ENCODE measurements at places on chromosomes 13 and 19.
A peak's percentile ranks its signal among the peaks of the same experiment; 100 is the strongest.

DNA sequence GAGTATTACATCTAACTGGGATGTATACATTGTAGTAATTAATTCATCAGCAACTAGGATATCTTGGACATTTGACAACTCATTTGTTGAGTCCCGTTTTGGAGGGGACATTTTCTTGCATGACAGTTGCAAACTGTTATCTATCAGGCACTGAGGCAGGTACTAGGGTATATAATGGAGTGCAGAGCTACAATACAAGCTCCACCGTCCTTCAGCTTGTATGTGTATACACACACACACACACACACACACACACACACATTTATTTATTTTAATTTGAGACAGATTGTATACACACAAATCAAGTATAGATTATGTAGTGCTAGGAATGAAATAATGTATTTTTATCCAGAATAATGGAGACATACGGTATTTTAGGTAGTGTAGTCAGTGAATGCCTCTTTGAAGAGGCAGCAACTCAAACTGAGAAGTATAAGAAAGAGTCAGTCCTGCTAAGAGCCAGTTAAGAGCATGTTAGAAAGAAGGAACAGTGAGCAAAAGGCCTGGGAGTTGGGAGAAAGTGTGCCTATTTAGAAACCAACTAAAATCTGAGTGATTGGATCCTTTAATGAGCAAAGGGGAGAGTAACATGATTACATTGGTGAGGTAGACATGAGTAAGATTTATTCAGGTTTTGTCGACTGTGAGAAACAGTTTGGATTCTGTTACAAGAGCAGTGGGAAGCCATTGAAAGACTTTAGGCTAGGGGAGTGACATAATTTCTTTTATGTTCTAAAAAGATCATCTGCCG, 74.5 kb downstream of the NBEA start:
- no peak for DNase-seq

DNA sequence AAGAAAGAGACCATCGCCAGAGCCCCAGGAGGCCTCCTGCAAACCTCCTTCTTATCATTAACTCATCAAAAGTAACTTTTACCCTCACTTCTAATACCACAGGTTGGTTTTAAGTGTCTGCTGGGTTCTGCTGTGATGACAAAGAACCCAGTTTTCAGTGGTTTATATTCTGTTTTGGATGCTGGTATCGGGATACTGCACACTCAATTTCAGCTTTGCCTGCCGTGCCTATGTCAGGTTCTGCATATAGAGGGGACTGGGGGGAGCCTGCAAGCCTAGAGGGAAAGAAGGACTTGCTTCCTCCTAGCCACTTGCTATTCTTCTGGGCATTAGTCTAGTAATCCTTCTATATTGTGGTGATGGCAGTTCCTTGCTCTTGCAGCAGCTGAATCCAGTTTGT, 242.4 kb downstream of the KCNRG start:
- DNase-seq, result no peak

- DNase-seq, result no peak
Observed at GRCh38 chr13:113322890-113323651, 26.0 kb downstream of the LAMP1 start.

- DNase-seq, result no peak
Observed at GRCh38 chr13:76331943-76332712, 554.1 kb downstream of the KCTD12 start.

GRCh38 chr19:47697863-47698609, 15.2 kb upstream of the EHD2 start:
- peak; percentile 18 for DNase-seq

DNA sequence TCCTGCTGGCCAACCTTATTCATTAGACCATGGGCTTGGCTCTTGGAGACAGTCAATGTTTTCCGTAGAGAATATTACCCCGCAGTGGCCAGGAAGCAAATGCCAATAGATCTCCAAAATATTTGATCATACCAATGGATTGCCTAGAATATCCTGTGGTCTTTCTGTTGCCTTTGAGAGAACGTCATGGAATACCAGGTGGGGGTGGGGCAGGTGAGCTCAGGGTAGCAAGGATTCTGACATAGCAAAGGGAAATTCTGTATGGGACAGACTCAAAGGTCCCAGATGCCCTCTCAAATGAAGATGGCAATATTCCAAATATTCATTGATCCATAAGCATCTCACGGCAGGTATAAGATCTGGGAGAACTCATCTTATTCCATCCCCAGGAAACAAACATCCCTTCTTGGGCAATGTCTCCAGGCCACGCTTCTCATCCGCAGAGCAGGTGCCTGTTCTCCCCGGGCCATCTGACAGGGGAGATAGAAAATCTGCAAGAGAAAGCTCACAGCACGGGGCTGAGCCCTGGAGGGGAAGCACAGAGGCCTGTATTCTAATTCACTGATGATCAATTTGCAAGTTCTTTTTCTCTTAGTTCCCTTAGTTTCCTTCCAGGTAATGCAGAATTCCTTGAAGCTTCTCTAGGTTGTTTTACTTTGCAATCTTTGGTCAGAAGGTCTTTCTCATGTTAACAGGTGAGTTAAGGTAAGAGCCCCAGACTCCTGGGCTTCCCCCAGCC, 69.6 kb upstream of the TSHZ3 start:
- no peak for DNase-seq

DNA sequence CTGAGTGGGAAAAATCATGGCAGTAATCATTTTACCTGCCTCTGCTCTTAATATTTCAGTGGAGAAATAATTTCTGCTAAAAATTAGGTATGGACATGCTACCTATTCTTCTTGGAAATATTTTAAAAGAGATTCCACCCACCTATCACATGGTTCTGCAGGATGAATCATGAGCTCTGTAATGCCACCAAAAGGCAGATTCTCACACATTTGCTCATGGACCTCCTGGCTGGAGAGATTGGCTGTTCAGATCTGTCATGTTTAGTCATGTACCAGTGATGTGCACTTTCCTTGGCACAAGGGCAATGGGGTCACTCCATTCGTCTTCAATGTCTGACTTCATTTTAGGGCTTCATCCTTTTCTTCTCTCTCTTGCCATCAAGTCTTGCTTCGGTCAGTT, 101.8 kb upstream of the MBNL2 start:
- no peak for DNase-seq

GRCh38 chr19:39997638-39998216, 867 bp downstream of the ZNF546 start:
- no peak for DNase-seq

DNA sequence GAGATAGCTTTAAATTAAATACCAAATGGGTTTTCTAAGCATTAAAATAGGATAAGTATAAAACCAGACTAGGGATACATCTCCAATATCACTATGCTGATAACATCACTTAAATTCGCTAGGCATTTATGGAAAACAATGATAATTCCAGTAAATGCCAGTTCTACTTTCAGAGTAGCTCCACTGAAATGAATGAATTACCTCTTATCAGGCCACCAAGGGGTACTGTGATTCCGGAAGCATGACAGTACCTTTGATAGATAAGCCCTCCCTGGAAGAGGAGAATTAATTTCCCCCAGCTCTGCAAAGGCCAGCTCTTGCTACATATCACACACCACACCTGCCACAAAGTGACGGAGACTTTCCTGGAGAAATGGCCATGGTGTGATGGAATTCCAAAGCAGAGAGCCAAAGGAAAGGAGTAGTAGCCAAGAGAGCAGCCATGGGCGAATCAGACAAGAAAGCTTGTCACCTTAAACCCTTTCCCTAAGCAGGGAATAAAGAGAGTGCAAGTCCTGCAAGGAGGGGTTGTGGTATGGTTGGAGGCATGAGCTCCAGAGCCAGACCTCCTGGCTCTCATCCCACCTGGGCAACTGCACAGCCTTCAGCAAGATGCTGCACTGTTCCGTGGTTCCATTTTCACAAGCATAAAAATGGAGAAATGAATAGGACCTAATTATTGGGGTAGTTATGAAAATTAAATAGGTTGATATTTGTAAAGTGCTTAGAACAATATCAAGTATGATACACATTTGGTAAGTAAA, 423.1 kb downstream of the FGF14 start:
- DNase-seq, result no peak

DNA sequence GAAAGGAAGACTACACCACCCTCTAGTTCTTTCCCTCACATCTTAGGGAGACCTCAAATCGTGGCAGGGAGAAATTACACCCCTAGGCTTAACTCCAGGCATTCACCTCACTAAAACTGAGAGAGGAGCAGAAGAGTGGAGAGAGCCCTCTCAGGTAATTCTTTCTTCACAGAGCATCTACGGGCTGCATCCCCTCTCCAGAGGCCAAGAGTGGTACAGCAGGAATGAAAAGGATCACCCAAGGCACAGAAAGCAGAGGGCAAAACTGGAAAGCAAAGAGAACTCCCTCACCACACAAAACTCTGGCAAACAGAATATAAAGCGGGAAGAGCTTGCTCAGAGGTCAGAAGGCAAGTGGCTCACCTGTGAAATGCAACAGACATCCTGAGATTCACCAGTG, 661.2 kb downstream of the TBC1D4 start:
- DNase-seq, result no peak

DNA sequence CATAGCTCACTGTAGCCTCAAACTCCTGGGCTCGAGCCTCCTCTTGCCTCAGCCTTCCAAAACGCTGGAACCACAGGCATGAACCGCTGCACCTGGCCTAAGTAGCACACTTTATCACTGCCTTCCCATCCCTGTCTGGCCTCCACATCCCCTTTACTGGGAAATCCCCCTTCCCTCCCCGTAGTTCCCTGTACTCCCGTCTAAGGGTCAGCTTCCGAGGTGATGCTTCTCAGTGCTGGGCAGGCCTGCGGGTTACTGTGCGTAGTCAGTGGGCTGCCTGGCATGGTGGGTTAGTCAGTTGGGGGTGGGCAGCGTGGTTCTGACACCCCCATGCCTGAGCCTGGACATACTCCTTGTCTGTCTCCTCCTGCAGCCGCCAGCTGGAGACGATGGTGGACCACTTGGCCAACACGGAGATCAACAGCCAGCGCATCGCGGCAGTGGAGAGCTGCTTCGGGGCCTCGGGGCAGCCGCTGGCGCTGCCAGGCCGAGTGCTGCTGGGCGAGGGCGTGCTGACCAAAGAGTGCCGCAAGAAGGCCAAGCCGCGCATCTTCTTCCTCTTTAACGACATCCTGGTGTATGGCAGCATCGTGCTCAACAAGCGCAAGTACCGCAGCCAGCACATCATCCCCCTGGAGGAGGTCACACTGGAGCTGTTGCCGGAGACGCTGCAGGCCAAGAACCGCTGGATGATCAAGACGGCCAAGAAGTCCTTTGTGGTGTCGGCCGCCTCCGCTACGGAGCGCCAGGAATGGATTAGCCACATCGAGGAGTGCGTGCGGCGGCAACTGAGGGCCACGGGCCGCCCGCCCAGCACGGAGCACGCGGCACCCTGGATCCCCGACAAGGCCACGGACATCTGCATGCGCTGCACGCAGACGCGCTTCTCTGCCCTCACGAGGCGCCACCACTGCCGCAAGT, 8.4 kb downstream of the PLEKHF1 start:
- no peak for DNase-seq

DNA sequence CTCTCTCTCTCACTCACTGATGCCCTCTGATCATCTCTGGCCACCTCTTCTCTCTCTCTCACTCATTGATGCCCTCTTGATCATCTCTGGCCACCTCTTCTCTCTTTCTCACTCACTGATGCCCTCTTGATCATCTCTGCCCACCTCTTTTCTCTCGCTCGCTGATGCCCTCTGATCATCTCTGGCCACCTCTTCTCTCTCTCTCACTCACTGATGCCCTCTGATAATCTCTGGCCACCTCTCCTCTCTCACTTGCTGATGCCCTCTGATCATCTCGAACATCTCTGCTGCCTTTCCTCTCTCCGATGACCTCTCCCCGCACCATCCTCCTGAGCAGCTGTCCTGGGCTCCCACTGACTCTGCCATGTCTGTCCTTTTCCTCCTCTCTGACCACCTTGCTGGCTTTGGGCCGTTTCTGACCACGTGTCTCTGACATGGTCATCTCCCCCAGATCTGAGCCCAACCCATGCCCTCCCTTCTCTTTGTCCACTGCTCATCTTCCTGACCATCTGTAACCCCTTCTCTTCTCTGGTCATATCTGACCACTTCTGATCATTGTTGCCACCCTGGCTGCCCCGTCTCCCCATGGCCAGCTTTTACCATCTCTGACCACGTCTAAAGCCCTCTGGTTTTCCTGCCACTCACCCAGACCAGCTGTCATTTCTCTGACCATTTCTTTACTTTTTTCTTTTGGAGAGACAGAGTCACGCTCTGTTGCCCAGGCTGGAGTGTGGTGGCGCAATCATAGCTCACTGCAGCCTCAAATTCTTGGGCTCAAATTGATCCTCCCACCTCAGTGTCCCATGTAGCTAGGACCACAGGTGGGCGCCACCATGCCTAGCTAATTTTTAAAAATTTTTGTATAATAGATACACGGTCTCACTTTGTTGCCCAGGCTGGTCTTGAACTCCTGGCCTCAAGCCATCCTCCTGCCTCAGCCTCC, 2.4 kb downstream of the LRFN3 start:
- no peak for DNase-seq

DNA sequence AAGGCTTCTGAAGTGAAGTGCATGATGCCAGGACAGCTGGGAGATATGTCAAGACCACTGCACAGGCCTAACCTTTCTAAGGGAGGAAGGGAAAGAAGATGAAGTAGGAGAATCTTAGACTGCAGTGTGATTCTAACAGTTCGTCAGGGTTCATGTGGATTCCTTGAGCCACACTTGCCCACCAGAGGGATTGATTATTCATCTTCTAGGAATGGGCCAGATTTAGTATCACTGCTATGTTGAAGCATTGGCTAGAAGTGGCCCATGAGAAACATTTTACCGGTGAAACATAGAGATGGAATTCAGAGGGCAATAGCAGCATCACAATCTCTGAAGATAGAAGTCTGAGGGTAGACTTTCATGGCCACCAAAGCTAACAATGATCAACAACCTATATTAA, 550.8 kb upstream of the SLITRK1 start:
- DNase-seq, result no peak

DNA sequence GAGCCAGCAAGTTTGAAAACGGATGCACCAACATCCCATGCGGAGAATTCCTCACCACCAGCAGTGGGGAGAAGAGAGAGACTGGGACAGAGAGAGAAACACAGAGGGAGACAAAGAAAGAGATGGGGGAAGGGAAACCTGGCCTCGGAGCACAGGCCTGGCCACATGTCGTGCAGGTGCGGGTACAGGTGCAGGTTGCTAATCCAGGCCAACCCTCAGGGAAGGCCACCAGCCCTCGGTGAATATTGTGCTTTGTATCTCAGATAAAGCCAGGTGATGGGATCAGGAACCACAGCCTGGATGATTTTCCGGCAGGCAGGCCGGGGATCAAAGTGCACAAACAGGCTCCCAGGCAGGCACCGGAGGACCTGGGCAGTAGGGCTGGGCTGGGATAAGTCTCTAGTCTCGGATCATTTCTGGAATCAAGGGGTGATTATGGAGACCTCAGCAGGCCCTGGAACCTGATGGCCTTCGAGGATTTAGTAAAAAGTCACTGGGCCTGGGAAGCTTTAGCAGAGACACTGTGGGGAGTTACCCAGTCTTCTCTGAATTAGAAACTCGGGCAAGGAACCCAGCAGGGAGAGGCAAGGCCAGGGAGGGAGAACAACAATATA, 3.7 kb downstream of the GAS6 start:
- DNase-seq, result no peak

- no peak for DNase-seq
Observed at GRCh38 chr19:8004723-8005513, 523 bp downstream of the ELAVL1 start.

- DNase-seq, result no peak
Observed at GRCh38 chr13:89407357-89407756, 1736.2 kb downstream of the SLITRK5 start.

GRCh38 chr13:51761643-51762350, 42.2 kb downstream of the DHRS12 start:
- DNase-seq, result no peak

All from stimulated activated CD8-positive, alpha-beta memory T cell treated with anti-CD3 and anti-CD28 coated beads, Interleukin-7, amount 100 ng/mL, for 1 hour (primary cell).